ENCODE measurements at places on chromosomes 1 and 21.

DNA sequence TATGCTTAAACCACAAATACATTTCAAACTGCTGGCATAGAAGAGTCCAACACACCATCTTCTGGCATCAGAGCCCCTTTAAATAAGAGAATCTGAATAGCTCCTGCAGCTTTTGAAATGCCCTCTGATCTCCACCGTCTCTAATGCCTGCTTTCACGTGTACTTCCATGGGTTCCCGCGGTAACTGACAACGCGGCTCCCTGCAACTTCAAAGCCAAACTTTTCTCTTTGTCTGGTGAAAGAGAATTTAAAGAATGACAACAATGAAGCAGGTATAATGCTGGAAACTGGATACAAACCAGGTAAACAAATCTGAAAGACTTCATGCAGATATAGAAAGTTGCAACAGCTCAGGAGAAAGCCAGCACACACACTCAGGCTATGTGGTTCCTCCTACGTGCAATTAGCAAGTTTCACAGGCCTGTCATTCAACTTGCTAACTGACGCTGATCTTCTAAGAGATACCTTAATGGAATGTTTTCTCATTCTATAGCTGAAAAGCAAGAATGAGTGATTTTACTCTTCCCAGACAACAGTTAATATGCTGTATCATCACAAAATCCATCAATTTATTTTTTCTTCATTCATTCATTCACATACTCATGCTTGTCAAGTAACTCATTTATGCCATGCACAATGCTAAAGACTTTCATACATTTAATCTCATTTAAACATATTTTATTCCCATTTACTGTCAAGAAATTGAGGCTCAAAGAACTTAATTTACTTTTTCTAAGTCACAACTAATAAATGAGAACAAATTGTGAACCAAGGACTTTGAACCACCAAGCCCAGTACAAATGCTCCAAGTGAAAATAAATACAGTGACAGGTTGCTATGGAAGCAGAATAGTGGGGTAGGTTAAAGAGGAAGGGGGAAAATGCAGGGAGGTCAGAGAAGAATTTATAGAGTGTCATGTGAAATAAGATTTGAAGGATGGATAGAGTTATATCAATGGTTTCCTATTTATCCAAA, 202.7 kb upstream of the SNX7 start:
- DNase-seq = no peak

DNA sequence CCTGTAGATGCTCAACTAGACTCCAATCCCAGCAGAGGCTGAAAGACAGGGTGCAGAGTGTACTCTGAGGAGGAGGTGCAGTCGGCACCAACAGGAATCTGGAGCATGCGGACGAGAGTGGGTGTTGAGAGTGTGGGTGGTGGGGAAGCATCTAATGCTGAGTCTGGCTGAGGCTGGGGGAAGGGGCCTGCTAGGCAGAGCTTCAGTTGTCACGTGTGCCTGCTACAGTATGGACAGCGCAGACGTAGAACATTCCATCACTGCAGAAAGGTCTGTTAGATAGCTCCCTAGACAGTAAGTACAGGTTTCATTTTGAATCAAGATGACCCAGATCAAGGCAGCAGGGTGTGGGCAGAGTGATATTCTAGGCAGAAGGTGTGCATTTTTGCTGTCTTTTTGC, 23.1 kb downstream of the SNAP47 start:
- no peak for DNase-seq

DNA sequence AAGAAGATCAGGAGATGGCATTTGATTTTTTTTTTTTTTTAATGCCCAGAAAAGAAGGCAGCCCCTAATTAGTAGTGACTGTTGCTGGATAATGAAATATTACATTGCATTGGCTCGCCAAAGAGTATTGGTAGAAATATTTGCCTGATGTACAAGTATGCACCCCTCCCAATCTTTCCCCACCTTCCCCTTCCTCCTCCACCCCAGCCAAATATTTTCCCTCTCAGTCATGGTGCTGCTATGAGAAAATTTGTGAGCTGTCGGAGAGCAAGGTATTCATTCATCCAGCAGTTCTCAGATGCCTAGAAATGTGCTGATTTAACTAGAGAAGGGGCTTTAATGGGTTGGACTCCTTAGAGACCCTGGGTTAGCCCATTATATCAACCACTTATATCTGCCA, 50.5 kb upstream of the IKBKE start:
- no peak for DNase-seq

DNA sequence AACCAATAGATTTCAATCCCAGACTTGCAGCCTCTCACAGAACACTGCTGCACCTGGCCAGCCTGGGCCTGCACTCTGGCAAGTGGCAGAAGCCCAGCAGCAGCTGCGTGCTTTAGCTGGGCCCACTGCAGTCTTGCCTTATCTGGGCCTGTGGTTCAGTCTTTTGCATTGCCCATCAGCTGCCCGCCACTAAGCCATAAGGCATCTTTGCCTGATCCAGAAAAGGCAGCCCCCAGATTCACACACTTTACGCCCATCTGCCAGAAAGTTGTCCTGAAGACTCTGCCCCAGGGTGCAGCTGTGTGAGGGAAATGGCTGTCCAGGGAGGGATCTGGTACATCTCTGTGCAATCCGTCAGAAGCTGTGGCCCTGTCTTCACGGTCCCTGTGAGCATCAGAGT, 217.0 kb downstream of the DNAH14 start:
- DNase-seq = no peak

- DNase-seq = no peak
Observed at GRCh38 chr1:8496473-8496872, 178.6 kb downstream of the SLC45A1 start.

- DNase-seq = no peak
Observed at GRCh38 chr1:89603651-89604413, 29.1 kb upstream of the LRRC8C start.

- DNase-seq = no peak
Observed at GRCh38 chr21:42548687-42549406, 35.2 kb downstream of the SLC37A1 start.

DNA sequence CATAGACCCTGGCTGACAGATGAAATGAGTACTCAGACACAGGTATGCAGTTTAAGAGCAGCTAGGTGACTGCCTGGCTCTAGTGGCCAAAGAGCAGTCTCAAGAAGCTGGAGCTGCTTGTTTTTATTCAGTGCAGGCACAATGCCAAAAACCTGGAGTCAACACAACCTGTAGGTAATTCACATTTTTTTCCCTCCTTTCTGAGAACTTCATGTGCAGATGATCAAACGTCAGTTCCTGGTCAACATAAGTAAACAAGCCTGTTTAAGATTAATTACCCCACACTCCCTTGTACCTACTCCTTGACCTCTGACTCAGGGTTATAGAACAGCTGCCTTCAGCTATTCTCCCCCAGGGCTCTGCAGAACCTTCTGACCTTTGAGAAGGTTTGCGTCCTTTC, 17.3 kb upstream of the ACADM start:
- no peak for DNase-seq

DNA sequence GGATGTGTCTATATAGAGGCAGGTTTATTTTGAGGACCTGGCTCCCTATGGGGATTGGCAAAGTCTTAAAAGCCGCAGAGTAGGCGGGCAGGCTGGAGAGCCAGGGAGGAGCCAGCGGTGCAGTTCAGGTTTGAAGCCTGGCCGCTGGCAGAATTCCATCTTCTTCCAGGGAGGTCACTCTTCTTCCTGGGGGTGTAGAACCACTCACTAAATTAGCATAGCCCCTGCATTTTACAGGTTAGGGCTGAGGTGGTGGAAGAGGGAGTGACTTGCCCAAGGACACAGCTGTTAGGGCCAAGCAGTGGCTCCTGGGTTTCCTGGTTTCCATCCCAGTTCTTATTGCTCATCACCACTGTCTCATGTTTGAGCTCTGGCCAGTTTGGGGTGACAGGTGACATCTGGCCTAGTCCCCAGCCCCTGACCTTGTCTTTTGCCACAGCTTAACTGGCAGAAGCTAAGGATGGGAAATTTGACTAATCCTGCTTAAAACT, 1.4 kb downstream of the PINK1 start:
- DNase-seq = no peak

- DNase-seq = no peak
Observed at GRCh38 chr1:212260557-212261355, 24.5 kb upstream of the PPP2R5A start.

DNA sequence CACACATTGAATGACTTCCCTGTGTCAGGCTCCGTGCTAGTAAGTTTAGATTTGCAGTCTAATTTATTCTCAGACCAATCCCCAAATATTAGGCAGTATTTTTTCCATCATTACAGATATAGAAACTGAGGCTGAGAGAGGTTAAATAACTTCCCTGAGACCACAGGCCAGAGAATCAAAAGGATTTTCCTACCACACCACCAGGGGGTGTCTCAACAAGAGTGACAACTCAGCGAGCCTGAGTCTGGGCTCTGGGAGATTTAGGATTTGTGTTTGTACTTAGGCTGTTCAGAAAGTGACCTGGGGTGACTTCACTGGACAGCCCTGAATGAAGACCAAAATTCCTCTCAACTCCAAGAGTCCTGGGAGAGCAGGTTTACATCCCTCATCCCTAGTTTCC, 13.3 kb upstream of the LCE5A start:
- DNase-seq = no peak

DNA sequence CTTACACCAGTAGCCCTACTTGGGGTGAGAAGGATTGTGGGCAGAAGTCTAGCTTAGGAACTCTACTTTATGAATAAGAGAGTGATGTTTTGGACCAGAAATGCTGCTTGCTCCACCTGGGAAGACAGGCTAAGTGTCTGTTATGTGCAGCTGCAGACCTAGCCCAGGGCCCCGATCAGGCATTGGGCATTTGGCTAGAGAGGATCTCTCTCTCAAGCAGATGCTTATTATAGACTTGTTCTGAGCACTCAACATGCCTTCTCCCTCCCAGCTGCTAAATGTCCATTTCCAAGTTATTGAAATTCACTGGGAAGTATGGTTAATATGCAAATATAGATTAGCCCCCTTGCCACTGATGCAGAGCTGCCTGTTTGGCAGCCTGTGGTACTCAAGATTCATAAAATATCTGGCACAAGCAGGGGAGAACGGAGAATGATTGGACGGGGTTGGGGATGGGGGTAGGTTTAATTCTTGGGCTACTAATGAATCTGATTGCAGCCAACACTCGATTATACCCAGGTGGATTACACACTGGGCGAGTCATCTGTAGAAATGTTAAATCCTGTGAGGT, 115.9 kb downstream of the KCND3 start:
- DNase-seq = no peak

- DNase-seq = no peak
Observed at GRCh38 chr1:175493321-175494010, 249.9 kb downstream of the TNR start.

DNA sequence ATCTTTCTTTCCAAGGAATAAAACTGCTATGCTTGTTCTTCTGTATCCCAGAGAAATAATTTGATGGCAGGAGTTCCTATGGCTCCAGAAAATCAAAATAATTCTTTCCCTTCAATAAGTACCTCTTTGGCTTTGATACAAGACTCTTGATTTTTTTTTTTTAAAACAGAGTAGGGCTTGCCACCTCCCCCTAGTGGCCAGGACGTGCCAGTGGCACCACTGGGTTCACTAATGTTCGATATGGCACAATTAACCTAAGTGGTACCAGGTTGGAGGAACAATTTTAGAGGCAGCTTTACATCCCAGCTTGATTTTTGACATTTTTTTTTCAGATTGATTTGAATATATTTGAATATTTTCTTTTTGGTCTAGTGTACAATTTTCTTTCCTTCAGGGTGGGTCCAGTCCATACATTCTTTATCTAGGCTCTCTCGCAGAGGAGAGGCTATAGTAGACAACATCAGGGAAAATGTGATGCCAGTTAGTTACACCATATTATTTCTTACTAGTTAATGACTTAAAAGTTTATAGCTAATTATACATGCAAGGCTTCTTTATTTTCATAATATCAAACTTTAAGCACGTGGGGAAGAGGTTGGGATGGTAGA, 330.9 kb downstream of the S1PR1 start:
- no peak for DNase-seq

GRCh38 chr1:2874607-2875480, 73.4 kb upstream of the TTC34 start:
- DNase-seq = no peak

DNA sequence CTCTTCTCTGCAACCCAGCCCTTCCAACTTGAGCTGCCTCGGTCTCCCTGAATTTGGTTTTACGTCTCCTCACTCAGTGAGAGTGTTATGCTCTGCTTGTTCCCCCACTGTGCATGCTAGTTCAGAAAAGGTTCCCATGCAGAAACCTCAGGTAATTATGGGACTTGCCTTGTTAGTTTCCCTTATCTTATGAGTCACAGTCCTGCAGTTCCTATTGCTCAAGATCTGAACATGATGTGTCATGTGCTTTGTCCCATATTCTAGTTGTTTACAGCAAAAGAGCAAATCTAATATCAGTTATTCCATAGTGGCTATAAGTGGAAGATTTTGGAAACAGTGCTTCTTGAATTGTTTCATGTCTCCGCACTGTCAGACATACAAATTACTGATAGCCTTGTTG, 74.4 kb downstream of the DUSP10 start:
- no peak for DNase-seq

DNA sequence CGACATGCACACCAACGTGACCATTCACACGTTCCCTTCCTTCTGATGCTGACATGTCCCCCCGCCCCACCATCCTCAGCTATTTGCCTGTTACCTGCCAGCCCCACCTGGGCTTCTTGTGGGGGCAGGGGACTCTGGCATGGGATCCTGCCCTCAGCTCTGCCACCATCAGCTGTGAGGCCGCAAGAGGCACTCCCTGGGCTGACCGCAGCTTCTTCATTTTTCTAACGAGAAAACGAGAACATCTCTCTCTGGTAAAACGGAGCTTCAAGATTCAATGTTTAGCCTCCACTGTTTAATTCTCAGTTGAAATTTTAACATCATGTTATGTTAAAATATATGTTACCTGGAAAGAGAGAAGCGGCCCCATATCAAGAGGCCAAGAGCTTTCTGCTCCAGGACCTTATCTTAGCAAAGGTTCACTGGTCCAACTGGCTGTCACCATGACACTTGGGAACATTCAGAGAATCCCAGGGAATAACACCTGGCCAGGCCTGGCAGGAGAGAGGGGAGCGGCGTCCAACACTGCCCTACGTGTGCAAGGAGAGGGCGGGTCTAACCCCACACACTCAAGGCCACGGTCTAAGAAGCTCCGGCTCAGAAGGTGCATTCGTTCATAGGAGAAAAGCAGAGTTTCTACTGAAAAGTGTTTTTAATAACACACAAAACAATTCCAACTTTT, 51.3 kb downstream of the HLCS start:
- DNase-seq = no peak

DNA sequence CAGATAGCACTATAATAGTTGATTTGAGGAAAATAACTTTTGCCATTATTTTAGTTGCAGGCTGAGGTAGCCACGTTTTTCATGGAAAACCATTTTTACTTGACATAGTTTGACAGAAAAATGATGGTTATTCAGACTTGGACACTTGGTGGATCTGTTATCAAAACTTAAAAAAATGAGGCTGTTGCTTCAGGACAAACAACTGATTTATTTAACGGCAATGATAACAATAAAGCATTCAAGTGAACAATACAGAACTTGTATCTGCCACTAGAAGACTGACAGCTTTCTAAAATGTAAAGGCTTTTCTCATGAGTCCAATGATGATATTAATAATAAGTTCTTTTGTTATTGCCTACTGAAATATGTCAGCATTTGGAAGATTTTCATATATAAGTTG, 322.9 kb downstream of the BRINP3 start:
- DNase-seq = no peak

GRCh38 chr1:182259229-182259872, 132.2 kb downstream of the GLUL start:
- peak; percentile 6 for DNase-seq

All from activated CD8-positive, alpha-beta memory T cell treated with anti-CD3 and anti-CD28 coated beads for 4 hours (primary cell).